ENCODE measurements at places on chromosomes 5 and 9.

DNA sequence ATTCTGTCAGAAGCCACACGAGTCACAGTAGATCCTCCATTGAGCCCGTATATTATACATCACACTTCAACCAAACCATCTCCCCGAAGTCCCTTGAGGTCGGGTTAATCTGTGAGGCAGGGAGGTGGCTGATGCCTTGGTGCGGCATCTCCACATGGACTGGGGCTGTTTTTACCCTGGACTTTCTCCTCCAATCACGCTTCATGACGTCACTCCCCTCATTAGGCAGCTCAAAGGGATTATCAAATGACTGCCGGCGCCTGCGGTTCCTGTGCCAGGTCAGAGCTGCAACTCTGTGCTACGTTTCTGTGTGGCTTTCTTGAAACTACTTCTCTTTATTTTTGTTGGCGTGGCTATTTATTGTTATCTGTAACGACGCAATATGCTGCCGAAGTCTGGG is 53.7 kb downstream of the TMOD1 start:
- no peak for DNase-seq

GRCh38 chr5:173835661-173836060 is 52.5 kb upstream of the CPEB4 start:
- DNase-seq: no peak

DNA sequence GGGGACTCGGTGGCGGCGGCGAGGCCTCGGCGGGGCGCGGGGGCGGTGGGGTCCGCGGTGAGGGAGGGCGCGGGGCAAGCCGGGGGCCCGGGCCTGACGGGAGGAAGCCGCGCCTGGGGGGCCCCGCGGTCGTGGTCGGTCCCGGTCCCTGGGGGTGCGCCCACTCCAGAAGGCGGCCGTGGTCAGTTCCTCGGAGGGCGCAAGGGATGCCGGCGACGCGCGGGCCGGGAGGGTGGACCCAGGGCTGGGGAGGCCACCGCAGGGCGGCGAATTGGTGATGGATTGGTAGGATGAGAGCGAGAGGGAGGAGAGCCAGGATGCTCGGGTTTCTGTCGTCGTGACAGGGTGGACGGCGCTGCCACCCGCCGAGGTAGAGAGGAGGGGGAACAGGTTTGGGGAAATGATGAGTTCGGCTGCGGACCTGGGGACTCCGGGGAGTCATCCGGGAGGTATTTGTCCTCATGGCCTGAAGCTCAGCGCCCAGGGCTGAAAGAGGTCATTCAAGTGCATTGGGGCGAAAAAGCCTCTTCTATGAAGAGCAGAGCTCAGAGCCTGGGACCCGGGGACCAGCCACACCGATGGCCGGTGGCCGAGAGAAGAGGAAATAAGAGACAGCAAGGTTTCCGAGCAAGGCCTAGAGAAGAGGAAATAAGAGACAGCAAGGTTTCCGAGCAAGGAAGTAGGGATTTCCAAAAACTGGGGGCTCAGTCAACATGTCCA is 557 bp downstream of the GNG10 start:
- DNase-seq: no peak

DNA sequence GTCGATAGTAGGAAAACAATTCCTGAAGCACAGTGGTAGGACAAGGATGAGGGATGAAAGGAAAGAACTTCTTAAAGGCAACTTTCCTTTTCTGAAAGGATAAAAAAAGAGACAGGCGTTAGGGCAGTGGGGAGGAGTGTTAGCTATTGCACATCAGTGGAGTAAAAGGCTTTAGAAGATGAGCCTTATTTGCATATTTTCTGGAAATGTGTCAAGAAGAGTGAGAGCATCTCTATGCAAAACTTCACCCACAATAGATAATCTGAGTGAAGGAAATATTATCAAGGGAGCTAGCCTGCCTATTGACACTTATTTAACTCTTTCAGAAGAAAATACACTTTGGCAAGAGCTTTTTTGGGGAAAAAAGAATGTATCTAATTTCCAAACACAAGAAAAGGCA is 151.6 kb downstream of the MACIR start:
- no peak for DNase-seq

- DNase-seq: no peak
Observed at GRCh38 chr9:110908894-110909293, 129.4 kb downstream of the LPAR1 start.

DNA sequence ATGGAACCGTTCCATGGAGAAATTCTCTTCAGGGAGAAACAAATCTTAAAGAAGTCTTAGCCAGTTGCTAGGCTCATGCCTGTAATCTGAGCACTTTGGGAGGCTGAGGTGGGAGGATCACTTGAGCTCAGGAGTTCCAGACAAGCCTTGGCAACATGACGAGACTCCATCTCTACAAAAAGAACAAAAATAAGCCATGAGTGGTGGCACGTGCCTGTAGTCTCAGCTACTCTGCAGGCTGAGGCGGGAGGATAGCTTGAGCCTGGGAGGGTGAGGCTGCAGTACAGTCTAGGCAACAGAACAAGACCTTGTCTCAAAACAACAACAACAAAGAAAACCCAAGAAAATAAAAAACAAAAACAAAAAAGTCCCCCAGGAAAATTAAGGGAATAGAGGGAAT is 8.2 kb downstream of the HSPB3 start:
- no peak for DNase-seq

- DNase-seq: no peak
Observed at GRCh38 chr9:37710046-37710445, 43.6 kb upstream of the TRMT10B start.

GRCh38 chr5:170439944-170440269 is 50.7 kb upstream of the KCNMB1 start:
- DNase-seq: no peak

- DNase-seq: no peak
Observed at GRCh38 chr9:77648234-77649108, at the start of gene GNA14. Gene GNA14, minus strand, starts transcription at chr9:77648322. Its CDS starts 529 bp downstream, at chr9:77647793.

DNA sequence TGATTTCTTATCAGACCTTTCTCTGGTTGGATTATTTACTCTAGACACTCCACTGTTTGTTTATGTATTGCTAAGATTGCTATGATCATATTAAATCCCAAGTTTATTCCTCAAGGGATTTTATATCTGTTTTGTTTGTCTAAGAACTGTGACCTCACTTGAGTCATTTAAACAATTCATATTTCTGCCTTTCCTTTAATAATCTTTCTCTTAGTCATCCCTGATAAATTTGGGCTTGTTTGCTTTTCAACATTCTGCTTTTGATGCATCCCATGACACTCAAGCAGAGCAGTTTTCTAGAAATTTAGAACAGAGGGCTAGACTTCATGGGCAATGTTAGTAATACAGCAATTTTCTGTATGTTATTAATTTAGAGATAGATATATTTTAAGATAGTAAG is 231.6 kb upstream of the TNC start:
- no peak for DNase-seq

GRCh38 chr5:59850766-59851165 is 42.8 kb downstream of the PDE4D start:
- no peak for DNase-seq

- DNase-seq: no peak
Observed at GRCh38 chr5:54520438-54520846, 2.9 kb downstream of the SNX18 start.

- DNase-seq: no peak
Observed at GRCh38 chr5:1090538-1090937, 21.3 kb downstream of the SLC12A7 start.

GRCh38 chr9:33202018-33202417 is 34.9 kb upstream of the B4GALT1 start:
- no peak for DNase-seq

GRCh38 chr5:168227001-168227400 is 64.4 kb upstream of the WWC1 start:
- DNase-seq: no peak

Measured in stimulated activated CD4-positive, alpha-beta T cell treated with anti-CD3 and anti-CD28 coated beads, Interleukin-12 subunit alpha, Interleukin-12 subunit beta, amount 100 ng/mL, for 48 hours (primary cell).